T1000 (cell line): ENCODE measurements at places on chromosomes 2 and 18.

- DNase-seq, result no peak
Measured at GRCh38 chr2:42229949-42230348, 60.8 kb downstream of the EML4 start.

- peak; percentile 17 for DNase-seq
Measured at GRCh38 chr2:65666156-65666725, 233.8 kb upstream of the SPRED2 start.

- DNase-seq, result no peak
Measured at GRCh38 chr2:9694661-9695234, 64.0 kb upstream of the YWHAQ start.

DNA sequence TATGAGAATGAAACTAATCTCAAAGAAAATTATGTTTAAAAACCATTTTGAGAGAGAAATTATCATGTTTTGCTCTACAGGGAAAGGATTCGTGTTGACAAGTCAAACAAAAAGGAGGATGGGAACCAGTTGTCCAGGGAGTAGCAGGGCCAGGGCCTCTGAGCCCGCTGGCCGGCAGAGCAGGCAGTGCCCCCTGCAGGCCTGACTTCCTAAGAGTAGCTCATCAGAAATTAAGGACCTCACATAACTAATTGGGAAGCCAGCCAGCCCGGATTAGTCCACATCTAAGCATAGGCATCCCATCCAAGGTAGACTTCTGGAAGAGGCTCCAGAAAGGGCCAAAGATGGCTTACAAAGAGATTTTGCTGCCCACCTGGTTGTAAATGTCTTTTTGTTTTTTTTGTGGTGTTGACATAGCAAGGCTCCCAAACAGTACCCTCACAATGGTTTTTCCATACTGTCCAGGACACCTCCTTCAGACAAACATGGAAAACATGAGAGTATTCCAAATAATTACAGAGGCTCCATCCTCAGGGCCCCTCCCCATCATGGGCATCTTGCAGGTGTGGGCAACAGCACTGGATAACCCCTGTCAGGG lies 241.2 kb upstream of the TANK start:
- no peak for DNase-seq

DNA sequence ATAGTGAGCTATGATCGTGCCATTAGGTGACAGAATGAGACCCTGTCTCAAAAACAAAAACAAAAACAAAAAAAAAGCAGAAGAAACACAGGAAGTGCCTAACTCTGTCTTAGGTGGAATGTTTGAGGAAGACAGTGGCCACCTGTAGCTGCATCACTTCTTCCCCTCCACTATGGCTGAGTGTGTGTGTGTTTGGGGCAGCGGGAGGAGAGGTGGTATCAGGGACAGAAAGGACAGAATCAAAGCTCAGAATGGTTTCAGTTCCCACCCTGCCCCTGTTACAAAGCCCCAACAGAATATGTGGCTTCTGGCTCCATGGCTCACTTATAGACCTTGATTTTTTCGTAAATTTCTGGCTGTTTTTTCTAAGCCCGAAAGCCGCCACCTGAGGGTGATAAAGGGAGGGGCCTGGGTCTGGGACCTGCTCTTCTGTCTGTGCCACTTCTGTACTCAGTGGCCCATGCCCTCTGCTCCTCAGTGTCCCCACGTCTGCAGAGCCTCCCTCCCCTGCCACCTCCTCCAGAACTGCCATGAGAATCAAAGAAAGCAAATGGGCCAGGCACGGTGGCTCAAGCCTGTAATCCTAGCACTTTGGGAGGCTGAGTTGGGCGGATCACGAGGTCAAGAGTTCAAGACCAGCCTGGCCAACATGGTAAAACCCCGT lies 27.4 kb downstream of the SERTAD2 start:
- no peak for DNase-seq

DNA sequence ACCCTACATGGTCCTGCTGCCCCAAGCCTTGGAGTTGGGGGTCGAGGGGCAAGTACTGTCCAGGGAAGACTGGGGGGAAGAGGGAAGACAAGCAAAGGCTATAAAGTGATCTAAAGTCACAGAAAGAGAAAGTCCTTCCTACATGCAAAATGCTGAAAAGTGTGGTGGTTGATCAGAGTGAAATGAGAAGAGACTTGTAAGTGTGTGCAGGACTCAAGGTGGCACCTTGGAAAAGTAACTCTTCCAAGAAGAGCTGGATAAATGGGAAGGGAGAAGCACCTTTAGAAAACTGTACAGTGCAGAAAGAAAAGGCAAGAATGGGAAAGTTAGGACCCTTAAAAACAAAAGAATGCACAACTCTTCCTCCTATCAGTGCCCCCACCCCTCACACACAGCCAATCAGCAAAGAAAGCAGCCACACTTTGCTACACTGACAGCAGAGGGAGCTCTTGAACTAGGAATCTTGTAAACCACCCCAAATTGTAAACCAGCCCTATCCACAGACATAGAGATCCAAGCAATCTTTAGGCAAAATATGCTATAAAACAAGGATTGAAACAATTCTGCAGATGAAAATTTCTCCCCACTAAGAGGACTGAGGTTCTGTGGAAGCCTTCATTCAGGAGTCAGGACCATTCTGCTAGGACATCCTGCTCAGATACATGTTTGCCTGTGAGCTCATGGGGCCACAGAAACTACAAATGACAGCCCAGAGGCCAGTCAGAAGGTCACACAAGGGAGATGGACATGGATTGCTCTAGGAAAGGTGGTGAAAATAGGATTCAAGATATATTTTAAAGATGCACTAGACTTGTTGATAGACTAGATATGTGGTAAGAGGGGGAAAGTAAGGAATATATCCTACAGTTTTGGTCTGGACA lies 146.4 kb downstream of the FTCDNL1 start:
- peak; percentile 9 for DNase-seq

DNA sequence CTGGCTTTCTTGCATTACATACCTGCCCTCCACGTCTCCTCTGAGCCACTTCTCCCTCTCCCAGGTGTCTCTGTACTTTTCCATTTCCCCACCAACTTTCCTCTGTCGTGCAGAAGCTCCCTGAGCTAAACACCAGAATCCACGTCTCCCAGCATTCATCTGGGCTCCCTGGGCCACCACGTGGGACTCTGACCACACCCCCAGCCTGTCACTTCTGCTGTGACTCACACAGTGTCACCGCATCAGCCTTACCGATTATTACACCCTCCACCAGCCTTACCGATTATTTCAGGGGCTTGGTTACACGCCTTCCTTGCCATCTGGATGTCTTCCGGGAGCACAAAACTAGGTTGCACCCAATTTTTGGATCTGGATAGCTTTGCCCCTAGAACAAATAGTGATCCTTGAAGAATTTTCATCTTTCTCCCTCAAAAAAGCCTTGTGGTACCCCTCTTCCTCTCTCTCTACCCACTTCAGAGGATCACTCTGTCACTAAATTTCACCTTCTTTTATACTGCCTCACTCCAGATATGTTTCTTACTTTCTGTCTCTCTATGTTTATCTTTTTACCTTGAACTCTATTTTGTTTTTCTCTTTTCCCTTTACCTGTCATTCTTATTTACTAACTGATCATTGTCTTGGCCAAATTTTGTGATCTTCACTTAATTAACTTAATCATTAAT lies 136.9 kb upstream of the CAB39 start:
- no peak for DNase-seq
